ENCODE measurements at places on chromosomes 2 and 18.

DNA sequence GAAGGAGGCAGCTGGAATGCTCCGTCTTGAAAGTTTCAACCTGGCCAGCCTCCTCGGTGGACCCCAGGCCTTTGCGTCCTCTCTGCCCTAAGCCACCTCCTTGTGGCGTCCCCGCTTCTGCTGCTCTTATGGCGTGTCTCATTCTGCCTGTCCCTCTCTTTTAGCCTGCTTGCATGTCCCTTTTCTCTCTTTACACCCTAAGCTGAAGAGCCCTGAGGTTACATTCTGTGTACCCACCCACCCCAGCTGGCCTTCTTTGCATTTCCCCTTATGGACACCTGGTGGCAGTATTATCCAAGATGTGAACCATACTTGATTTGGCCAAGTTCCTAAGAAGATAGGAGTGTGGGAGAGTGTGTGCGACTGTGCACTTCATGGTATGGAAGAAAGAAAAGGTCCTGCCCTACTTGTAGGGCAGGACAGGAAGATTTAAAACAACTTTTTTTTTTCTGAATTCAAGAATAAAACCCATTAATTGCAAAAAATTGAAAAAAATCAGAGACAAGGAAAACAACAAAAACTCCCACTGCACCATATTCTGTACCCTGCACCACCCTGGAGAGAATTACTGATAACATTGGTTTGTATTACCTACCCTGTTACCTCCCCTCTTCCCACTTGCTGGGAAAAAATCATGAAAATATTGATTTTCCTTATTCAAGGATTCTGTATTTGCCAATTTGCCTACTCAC, 77.4 kb downstream of the DYSF start:
- peak; percentile 46 for DNase-seq

- DNase-seq = no peak
Measured at GRCh38 chr2:112725545-112726457, 5.0 kb downstream of the NT5DC4 start.

GRCh38 chr2:88832311-88832991, 141.0 kb downstream of the RPIA start:
- no peak for DNase-seq

DNA sequence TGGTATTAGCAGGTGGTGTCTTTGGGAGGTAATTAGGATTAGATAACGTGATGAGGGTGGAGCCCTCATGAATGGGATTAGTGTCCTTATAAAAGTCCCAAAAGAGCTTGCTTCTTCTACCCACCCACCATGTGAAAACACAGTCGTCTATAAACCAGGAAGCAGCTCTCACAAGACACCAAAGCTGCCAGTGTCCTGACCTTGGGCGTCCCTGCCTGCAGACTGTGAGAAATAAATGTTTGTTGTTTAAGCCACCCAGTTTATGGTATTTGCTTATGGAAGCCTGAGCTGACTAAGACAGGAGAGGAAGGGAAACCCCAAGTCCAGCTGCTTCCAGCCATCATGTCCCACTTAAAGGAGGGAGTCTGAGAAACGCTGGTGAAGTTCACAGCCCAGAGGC, 13.6 kb downstream of the ADI1 start:
- DNase-seq = no peak

- no peak for DNase-seq
Measured at GRCh38 chr2:229708335-229708734, 6.0 kb downstream of the DNER start.

GRCh38 chr2:216520112-216520511, 21.5 kb downstream of the RPL37A start:
- no peak for DNase-seq

DNA sequence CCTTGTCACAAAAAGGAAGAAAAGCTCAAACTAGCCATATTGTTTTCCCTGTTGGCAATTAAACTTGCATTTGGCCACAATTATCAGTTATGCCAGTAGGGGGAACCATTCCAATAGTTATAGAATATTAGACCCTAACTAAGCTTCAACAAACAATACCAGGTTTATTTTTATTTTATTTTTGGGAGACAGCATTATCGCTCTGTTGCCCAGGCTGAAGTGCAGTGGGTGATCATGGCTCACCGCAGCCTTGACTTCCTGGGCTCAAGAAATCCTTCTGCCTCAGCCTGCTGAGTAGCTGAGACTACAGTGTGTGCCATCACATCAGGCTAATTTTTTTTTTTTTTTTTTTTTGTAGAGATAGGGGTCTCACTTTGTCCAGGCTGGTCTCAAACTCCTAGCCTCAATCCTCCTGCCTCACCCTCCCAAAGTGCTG, 102.1 kb downstream of the ATAD2B start:
- peak; percentile 17 for DNase-seq

GRCh38 chr2:39778775-39779340, at the start of gene THUMPD2:
TSS of gene THUMPD2 (minus strand) at chr2:39779258. CDS start at chr2:39779239, 19 bp downstream.
- DNase-seq = peak; percentile 84

GRCh38 chr2:168969865-168970264, 61.3 kb downstream of the ABCB11 start:
- DNase-seq = no peak

DNA sequence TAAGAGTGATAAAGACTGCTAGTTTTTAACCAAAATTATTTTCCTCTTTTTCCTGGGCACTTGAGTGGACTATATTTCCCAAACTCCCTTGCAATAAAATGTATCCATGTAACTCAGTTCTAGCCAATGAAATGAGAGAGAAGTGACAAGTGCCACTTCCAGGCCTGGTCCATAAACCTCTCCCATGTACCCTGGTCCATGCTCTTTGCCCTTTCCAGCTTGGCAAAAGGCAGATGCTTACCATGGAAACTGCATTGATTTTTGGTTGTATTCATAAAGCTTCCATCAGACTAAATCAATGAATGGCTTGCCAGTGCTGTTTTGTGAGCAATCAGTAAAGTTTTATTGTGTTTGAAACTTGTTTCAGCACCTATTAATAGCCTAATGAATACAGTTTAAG, 229.3 kb downstream of the TNS1 start:
- DNase-seq = no peak

DNA sequence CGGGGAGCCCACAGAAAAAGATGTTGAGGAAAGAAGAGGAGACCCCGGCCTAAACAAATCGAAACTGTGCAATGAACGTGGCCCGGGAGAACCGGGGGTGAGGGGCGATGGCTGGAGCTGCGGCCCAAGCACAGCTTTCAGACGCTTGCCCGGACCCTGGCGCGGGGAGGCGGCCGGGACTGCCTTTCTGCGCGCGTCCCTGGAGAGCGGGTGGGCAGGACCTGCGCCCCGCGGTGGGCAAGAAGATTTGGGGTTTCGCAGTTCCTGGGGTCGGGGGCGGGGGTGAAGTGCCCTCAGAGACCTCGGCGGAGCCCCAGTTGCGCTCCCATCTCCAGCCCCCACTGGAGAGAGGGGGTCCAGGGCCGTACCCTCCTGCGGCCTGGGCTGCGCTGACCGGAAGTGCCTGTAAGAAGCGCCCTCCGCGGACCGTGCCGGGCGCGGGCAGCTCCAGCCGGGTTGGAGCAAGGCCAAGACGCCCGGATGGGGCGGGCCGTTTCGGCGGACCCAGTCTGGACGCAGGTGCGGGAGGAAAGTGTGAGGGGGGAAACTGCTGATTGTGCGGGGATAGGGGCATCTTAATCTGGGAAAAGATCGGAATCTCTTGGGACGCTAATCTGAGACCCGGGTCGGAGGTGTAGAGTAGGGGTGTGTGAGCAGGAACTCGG, 11.6 kb downstream of the EN1 start:
- DNase-seq = no peak

- no peak for DNase-seq
Measured at GRCh38 chr2:191299866-191300265, 54.7 kb downstream of the MYO1B start.

DNA sequence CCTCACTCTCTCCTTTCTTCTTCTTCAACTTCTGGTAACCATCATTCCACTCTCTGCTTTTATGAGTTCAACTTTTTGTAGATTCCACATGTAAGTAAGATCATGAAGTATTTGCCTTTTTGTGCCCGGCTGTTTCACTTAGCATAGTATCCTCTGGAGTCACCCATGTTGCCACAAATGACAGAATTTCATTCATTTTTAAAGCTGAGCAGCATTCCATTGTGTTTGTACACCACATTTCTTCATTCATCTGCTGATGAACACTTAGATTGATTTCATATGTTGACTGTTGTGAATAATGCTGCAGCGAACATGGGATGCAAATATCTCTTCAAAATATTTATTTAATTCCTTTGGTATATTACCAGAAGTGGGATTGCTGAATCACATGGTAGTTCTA, 133.6 kb upstream of the ERBB4 start:
- no peak for DNase-seq

DNA sequence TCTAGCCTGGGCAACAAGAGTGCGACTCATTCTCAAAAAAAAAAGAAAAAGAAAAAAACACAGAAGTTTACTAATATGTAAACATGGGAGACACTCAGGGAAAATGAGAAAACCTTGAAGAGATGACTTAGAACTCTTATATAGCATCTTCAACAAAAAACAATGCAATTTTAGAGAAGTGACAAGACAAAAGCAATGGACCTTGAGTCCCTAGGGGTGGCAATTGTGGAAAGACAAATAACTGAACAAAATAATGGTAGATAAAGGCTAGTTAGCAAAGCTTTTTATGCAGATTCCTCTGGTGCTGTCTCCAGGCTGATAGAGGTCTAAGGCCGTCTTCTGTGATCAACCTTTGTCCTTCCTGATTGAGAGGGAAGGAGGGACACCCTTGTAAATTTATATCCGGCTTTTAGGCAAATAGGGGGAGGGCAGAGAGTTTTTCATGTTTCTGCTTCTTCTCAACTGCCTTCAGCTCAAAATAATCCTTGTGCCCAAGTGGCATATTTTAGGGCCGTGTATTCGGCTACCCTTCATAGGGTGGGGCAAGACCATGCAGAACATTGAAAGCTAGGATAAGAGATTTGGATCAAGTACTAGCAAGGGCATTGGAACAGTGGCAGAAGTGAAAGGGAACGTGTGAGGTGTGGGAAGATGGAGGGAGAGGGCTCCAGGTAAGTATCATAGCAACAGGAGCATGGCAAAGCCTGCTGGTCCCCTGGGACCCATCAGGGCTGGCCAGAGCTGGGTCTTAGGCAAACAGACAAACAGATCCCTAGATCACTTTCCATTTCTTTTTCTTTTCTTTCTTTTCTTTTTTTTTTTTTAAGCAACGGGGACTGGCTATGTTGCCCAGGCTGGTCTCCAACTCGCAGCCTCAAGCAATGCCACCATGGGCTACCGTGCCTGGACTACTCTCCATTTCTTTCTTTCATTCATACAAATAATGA, 116.2 kb upstream of the STPG4 start:
- DNase-seq = no peak

- DNase-seq = no peak
Measured at GRCh38 chr2:75853436-75853835, 142.7 kb upstream of the GCFC2 start.

DNA sequence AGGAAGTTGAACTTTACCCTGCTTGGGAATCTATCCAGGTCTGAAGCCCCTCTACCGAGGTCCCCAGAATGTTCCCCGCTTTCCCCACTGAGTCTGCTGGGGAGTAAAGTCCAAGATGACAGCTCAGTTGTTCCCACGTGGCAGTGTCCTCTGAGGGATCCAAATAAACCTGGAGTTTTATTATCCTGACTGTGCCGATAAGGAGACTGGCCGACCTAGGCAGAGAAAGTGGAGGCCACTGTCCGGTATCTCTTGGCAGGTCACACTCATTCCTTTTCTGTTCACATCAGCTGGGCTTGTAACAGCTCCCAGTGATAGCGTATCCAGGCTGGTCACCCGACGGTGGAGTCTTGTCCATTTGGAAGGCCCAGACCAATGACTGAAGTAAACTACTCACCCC, 27.5 kb upstream of the C18orf32 start:
- no peak for DNase-seq

DNA sequence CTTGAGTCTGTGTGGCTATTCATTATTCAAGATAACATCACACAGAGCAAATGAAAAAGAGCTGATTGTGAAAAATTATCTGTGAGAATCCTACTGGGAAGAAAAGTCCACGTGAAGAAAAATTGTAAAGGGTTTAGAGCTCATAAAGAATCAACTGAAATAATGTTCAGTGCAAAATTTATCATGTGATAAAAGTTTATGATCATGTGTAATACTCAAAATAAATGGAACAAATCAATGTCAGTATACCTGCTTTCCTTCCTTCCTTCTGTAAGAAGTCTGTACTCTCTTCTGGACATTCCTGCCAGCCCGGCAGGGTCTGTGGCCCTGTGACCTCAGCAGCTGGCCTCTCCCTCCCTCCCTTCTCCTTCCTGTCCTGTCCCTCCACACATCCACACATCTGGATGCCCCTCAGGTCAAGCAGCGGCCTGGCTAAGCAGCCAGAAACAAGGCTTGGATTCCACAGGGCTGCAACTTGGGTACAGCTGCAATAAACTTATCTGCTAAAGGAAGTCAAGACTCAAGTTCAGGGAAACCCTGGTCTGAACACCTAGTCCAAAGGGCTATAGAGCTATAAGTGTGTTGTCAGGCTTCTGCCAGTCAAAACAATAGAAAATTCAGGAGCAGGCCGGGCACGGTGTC, 172.1 kb downstream of the MREG start:
- DNase-seq = no peak

DNA sequence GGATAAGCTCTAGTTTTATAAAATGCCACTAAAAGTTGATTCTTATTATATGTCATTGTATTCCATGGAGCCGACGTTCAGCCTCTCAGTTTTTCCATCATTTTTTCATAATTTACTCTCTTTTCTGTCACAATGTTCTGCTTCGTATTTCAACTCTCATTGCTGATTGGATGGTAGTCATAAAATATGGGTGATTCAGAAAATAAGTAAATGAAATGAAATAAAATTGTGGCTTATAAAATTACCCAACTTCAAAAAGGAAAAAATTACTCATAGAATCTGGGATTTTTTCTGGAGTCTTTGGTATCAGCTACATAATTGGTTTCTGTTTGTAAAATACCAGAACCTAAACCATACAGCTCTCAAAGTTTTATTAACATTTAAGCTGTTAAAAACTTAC, 139.7 kb upstream of the ITGA4 start:
- no peak for DNase-seq

DNA sequence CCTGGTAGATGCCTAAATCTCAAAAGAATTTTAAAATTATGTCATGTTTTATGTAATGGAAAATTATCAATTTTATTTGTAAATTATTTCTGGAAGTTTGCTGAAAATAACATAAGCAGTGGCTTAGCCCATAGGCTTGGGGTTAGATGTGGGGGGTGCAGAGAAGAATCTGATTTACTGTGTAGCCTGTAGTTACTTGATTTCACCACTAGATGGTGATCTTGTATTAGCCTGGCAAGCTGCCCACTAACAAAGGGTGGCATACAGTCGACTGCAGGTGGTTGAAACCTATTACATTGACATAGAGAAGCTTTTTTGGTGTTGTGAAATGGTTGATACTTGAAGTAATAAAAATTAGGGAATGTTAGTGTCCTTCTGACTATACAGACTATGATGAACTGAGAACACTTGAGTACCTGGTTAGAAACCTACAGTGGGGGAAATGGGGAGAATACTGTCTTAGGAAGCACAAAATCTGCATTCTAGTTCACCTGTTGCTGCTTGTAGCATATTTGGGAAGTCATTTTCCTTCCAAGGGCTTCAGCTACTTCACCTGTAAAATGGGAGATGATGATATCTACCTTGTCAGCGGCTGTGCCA, 191.0 kb upstream of the LHCGR start:
- peak; percentile 50 for DNase-seq

All from activated CD4-positive, alpha-beta T cell treated with anti-CD3 and anti-CD28 coated beads for 36 hours (primary cell).